ENCODE measurements at places on chromosomes 11 and 22.

DNA sequence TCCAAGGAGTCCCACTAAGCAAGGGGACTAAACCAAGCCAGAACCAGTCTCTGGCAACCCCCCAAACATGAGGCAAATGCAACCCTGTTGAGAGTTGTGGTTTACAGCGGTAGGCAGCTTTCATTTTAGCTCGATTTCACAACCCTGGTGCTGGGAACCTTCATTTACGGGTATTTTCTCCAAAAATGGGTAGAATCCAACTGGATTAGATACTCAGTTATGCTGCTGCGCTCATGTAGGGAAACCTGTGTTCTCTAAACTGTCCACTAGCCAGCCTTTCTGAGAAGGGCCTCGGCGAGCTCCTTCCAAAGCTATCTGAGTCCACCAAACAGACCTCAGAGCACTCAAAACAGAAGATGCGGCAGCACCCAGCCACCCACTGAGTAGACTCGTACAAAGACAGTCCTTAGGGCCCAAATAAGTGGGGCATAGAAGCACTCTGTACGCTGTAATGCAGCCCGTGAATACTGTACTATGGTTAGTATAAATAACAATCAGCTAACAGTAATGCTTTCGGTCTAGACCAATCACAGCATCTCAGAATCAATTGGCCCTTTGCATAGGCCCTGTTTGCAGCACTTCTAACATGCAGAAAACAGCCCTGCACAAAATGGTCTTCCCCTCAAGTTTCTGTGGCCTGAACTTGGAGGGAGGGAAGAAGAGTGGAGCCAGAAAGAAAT is 104.7 kb downstream of the ETS1 start:
- DNase-seq, result no peak

DNA sequence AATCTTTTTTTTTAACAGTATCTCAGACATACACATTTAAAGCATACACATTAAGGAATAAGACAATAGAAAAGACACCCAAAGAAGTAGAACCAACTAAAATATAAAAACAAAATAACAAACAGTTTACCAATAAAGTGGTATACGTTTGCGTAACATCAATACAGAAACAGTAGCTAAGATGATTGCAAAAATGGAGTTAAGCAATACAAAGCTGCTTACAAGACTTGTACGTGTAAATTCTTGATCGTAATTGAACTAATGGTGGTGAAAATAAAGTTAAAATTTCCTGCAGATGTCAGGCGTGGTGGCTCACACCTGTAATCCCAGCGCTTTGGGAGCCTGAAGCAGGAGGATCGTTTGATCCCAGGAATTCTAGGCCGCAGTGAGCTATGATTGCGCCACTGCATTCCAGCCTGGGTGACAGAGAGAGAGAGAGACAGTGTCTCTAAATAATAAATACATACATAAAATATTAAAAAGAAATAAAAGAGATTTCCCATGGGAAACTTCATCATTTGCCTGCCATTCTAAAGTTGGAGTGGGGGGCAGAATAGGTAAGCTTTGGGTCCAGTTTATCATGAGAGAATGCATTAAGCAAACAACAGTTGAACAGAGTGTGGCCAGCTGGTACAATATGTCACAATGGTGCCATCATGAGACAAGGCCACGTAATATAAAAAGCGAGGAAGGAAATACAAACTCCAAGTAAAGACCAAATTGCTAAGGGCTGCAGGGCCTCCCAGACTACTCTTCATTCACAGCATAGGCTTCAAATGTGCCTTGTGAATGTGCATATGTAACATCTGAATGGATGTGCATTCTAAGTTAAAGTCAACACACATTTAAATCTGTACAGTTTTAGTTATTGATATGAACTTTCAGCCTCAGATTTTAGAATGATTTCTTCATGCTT is 38.9 kb upstream of the EED start:
- DNase-seq, result no peak

DNA sequence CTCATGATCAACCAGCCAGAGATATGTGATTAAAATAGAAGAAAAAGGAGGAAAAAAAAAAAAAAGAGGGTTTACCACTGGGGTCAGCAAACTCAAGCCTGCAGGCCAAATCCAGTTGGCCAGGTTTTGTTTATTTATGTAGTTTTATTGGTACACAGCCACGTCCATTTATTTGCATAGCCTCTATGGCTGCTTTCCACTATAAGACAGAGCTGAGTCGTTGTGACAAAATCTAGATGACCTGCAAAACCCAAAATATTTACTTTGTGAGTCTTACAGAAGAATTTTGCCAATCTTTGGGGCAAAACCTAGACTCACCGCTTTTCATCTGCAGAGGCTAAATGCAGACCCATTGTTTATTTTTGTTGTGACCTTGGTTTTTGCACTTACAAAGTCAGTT is 87.1 kb downstream of the TENM4 start:
- no peak for DNase-seq

GRCh38 chr22:50215297-50216054 is 14.7 kb downstream of the SELENOO start:
- DNase-seq, result no peak

GRCh38 chr22:47623066-47623762 is 860.8 kb downstream of the TBC1D22A start:
- DNase-seq, result no peak

- DNase-seq, result no peak
Measured at GRCh38 chr11:132704781-132705375, 827.4 kb downstream of the OPCML start.
